RWPE2 (cell line): ENCODE measurements at places on chromosomes 12 and 14.

- no peak overlapping the region for H3K4me3 ChIP-seq
- no peak for DNase-seq
- no peaks in the 10 kb centered on the region for H3K36me3 ChIP-seq
- no peaks in the 10 kb centered on the region for H3K4me1 ChIP-seq
- H3K27ac ChIP-seq: no peak overlapping the region
Measured at GRCh38 chr14:30482276-30482675, 76.7 kb upstream of the G2E3 start.

- no peak overlapping the region for H3K4me3 ChIP-seq
- no peak for DNase-seq
- no peaks in the 10 kb centered on the region for H3K4me1 ChIP-seq
- H3K36me3 ChIP-seq: no peaks in the 10 kb centered on the region
- H3K27me3 ChIP-seq: no peaks in the 10 kb centered on the region
Measured at GRCh38 chr12:18643681-18644080, 94.1 kb downstream of the PLCZ1 start.

GRCh38 chr12:24705741-24706358 lies 243.1 kb downstream of the BCAT1 start:
- no peaks in the 10 kb centered on the region for H3K27me3 ChIP-seq
- DNase-seq: no peak
- H3K4me1 ChIP-seq: no peaks in the 10 kb centered on the region
- H3K27ac ChIP-seq: no peak overlapping the region
- H3K36me3 ChIP-seq: no peaks in the 10 kb centered on the region

DNA sequence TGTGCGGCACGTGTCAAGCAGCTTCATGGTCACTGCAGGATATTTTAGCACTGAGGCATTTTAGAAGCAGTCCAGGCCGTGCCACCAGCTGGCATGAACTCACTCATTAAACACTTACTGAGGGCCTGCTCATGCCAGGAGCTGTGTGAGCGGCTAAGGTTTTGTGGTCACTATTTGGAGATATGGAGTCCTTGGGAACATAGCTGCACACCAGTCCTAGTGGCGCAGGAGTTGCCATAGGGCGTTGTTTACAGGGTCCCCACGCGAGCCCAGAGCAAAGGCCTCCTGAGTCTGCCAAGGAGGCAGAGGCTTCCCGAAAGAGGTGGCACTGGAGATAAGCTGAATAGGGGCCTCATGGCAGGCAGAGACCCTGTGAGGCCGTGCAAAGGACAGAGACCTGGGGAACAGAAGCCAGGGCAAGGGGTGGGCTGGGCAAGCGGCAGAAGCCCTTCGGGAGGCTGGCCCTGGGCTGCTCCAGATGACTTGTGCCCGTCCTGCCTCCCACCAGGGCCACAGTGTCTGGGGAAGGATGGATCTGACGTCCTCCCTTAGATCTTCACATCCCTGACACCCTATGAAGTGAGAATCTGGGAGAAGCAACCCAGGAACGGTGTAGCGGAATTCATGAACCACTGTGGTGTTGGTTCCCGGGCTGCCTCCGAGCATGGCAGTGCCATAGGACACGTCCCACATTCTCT lies 38.9 kb downstream of the SFSWAP start:
- no peaks in the 10 kb centered on the region for H3K27me3 ChIP-seq
- no peaks in the 10 kb centered on the region for H3K4me1 ChIP-seq
- H3K27ac ChIP-seq: no peak overlapping the region

DNA sequence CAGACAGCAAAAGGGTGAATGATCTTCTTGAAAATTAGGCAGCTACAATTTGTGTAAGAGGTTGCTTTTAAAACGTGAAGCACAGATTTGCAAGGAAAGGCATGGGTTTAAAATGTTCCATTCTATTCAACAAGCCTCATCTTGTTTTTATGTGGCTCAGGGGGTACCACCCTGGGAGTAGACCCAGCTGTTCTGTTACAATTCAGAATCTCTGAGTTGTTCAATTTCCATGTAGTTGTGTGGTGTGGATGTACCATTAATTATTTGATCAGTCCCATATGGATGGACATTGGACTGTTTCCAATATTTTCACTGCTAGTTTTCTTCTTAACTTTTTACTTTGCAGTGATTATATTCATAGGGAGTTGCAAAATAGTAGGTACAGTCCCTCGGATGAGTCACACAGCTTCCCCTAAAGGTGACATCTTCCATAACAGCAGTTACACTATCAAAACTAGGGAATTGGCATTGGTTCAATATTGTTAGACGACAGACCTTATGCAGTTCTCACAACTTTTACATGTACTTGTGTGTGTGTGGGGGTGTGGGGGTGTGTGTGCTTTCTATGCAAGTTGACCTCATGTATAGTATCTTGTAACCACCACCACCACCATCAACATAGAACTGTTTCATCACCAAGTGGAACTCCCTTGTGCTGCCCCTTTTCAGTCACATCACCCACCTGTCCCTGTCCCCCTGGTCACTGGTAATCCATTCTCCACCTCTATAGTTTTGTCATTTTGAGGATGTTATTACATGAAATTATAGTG lies 59.0 kb upstream of the CAPRIN2 start:
- no peaks in the 10 kb centered on the region for H3K4me1 ChIP-seq
- no peaks in the 10 kb centered on the region for H3K27me3 ChIP-seq
- H3K4me3 ChIP-seq: no peak overlapping the region
- H3K36me3 ChIP-seq: no peaks in the 10 kb centered on the region
- DNase-seq: no peak

- H3K4me1 ChIP-seq: peaks cover 8% of the 10 kb centered on the region
- H3K27ac ChIP-seq: peak overlapping the region; percentile 50
- no peaks in the 10 kb centered on the region for H3K27me3 ChIP-seq
- H3K4me3 ChIP-seq: no peak overlapping the region
- DNase-seq: no peak
Measured at GRCh38 chr14:103186241-103186822, 63.1 kb downstream of the TNFAIP2 start.

DNA sequence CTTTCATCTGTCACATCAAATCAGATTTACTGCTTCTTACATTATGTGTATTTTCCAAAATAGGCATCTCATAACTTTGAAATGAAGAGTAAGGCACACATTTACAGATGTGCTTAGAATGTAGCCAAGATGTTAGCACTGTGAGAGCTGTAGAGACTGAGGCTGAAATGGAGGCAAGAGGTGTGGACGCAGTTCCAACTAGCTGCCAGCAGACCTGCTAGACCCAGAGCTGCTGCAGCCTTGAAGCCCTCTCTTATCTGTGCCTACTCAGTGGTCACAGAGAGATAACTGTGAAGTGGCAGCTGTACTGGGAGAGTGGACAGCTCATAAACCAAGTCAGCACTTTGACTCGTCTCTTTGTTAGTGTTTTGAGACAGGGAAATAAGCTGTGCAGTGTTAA lies 470.9 kb downstream of the CCER1 start:
- no peaks in the 10 kb centered on the region for H3K36me3 ChIP-seq
- H3K4me1 ChIP-seq: no peaks in the 10 kb centered on the region
- no peak for DNase-seq
- no peak overlapping the region for H3K27ac ChIP-seq
- H3K27me3 ChIP-seq: no peaks in the 10 kb centered on the region
- H3K4me3 ChIP-seq: no peak overlapping the region

DNA sequence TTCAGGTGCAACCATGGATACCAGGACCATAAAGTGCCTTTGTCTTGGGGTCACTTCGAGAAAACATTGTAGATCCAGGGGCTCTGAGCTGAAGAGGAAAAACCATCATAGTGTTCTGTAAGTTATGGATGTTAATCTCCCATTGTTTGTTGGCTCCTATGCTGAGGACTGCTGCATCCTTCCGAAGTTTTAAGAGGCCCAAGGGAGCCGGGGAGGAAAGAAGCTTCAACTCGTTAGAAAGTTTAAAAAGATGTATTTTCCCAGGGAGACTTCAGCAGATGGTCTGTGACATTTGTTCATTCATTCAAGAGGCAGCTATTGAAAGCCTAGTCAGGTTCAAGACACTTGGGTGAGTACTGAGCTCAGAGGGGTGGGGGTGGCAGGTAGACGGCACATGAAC lies 378.8 kb upstream of the TBX3 start:
- no peak overlapping the region for H3K4me3 ChIP-seq
- no peak for DNase-seq
- H3K4me1 ChIP-seq: no peaks in the 10 kb centered on the region
- no peaks in the 10 kb centered on the region for H3K27me3 ChIP-seq

DNA sequence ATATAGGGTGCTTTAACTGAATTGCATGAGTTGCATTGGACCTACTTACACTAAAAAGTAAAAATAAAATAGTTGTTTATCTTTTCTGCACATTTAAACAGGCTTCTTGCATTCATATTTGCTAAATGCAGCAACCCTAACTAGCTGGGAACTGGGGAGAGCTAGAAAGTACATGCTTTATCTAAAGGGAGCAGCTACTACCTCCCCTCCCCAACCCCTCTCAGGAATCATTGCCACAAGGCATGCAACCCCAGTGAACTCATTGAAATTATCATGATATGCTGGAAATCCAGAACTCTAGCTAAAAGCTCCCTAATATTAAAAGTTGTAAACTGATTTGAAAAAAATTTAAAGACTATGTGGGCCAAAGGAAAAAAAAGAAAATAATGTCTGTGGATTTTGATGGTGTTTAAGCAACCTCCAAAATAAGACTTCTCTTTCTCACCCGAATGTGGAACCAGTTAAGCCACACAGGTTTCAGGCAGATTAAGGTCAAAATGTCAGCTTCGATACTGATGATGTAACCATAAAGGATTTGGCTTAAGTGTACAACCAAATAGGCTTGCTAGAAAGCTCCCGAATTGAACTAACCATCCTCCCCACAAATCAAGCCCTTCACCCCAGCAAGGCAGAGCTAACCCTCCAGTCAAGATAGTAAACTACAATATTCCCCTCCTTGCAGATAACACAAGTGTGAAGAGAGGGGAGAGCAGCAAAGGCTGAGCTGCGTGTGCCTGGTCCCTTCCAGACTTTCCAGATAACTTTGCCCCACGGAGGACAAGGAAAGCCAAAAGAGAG lies 13.8 kb upstream of the POC1B start:
- no peak overlapping the region for H3K27ac ChIP-seq
- H3K27me3 ChIP-seq: no peaks in the 10 kb centered on the region
- no peaks in the 10 kb centered on the region for H3K36me3 ChIP-seq
- H3K4me1 ChIP-seq: no peaks in the 10 kb centered on the region
- no peak overlapping the region for H3K4me3 ChIP-seq

GRCh38 chr14:38000340-38000739 lies 207.4 kb upstream of the SSTR1 start:
- H3K27ac ChIP-seq: no peak overlapping the region
- H3K4me3 ChIP-seq: no peak overlapping the region
- no peaks in the 10 kb centered on the region for H3K4me1 ChIP-seq
- no peak for DNase-seq
- no peaks in the 10 kb centered on the region for H3K36me3 ChIP-seq
- no peaks in the 10 kb centered on the region for H3K27me3 ChIP-seq

- H3K27ac ChIP-seq: no peak overlapping the region
- H3K4me3 ChIP-seq: no peak overlapping the region
- no peaks in the 10 kb centered on the region for H3K36me3 ChIP-seq
- no peak for DNase-seq
Measured at GRCh38 chr14:106883218-106883692, 1356.9 kb downstream of the TMEM121 start.

GRCh38 chr14:72818998-72819397 lies 74.9 kb downstream of the DPF3 start:
- no peak overlapping the region for H3K27ac ChIP-seq
- no peak for DNase-seq
- H3K4me3 ChIP-seq: no peak overlapping the region
- H3K27me3 ChIP-seq: no peaks in the 10 kb centered on the region

DNA sequence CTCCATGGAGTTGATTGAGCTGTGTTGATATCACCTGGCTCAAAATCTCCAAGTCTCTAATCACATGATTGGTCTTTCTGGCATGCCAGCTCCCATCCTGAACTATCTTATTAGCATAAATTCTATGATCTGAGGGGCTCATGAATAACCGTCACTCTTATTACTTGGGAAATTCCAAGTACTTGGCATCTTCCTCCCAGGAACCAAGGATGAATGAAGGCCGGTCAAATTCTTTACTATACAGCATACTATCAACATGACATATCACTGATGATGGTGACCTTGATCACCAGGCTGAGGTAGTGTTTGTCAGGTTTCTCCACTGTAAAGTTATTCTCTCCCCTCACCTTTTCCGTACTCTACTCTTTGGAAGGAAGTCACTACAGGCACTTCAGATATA lies 16.4 kb upstream of the NUBPL start:
- no peaks in the 10 kb centered on the region for H3K27me3 ChIP-seq
- no peak overlapping the region for H3K4me3 ChIP-seq
- H3K4me1 ChIP-seq: no peaks in the 10 kb centered on the region
- H3K27ac ChIP-seq: no peak overlapping the region
- no peaks in the 10 kb centered on the region for H3K36me3 ChIP-seq

DNA sequence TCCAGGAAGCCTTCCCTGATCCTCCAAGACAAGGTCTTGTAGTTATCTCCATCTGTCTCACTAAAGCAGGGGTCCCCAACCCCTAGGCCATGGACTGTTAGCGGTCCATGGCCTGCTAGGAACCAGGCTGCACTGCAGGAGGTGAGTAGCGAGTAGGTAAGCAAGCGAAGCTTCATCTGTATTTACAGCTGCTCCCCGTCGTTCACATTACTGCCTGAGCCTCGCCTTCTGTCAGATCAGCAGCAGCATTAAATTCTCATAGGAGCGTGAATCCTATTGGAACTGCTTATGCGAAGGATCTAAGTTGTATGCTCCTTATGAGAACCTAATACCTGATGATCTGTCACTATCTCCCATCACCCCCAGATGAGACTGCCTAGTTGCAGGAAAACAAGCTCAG lies 12.4 kb upstream of the NFYB start:
- H3K27me3 ChIP-seq: no peaks in the 10 kb centered on the region
- H3K4me1 ChIP-seq: no peaks in the 10 kb centered on the region
- H3K4me3 ChIP-seq: no peak overlapping the region
- no peak overlapping the region for H3K27ac ChIP-seq

- H3K4me1 ChIP-seq: no peaks in the 10 kb centered on the region
- no peaks in the 10 kb centered on the region for H3K36me3 ChIP-seq
- H3K27me3 ChIP-seq: no peaks in the 10 kb centered on the region
- H3K27ac ChIP-seq: no peak overlapping the region
Measured at GRCh38 chr12:34401659-34402227, 379.4 kb downstream of the ALG10 start.

DNA sequence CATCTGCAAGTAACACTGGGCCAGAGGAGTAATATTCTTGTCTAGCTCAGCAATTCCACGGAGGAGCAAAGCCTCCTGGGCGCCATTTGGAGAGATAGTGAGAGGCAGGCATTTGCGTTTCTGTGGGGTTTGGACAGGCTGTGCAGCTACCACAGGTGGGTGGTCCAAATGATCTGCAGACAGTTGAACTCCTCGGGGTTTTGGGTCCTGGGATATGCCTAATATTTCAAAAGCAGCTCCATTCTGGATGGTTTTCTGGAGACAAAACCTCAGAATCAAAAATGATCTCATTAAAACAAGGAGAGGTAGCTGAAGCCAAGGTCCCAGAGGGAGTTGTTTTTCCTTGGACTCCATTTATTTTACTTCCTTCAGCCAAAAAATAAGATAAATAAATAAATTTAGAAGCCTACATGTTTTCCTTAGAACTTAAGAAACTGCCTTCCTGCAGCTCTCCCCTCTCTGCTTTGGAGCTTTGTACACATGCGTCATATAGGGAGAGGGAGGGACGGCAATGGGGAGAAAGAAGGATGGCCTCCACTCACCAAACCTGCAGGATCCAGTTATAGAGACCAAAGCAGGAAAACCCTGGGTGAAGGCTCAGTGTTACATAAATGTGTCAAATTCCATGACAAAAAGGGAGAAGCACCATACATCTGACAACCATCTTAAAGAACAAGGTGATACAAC lies 227.3 kb upstream of the DAAM1 start:
- H3K4me3 ChIP-seq: no peak overlapping the region
- H3K4me1 ChIP-seq: no peaks in the 10 kb centered on the region
- no peaks in the 10 kb centered on the region for H3K36me3 ChIP-seq
- no peak for DNase-seq
- H3K27ac ChIP-seq: no peak overlapping the region
